ENCODE measurements at places on chromosomes 3 and 15. TPM values are rescaled to one million over a fixed set of nuclear protein-coding genes. Genes with fewer than 3 reads are reported as not detected.

LRRIQ4 gene
- total RNA-seq: not detected

DNA sequence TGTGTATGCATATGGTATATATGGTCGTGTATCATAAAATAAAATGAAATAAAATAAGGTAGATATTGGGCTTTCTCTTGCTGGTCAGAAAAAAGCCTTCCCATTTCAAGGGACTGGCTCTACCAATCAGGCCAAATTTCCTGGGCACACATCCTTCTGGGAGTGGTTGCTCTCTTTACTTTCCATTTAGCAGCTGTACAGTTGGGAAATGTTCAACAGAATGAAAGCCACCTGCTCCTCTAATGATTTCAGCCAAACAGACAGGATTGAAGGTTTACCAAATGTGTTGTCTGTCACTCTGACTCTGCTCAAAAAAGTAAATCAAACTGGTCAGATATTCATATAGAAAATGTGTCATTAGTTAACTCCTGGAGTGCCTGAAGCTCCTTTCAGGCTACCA is 380.4 kb downstream of the ROBO2 start:
- H3K4me3 ChIP-seq: no peak overlapping the region
- no peak for DNase-seq
- no peak overlapping the region for H3K27ac ChIP-seq

DNA sequence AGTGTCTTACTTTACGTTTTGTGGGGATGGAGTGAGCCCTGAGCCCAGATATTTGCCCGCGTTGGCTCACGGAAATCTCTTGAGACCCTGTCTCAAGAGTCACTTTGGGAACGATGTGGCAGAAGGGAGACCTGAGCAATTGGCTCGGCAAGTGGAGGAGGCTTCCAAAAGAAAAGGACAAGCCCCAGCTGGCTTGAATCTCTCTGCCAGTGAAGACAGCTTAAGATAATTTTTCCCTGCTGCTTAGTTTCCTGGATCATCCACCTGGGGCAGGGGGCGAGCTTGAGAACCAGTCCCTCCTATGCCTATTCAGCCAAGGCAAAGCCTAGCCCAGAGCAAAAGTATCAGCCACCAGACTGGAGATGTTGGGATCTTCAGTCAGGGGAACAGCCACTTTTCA is 708 bp downstream of the SEC22A start:
- H3K27me3 ChIP-seq: no peaks in the 10 kb centered on the region
- peaks cover 4% of the 10 kb centered on the region for H3K36me3 ChIP-seq
- peak overlapping the region; percentile 99 for H3K27ac ChIP-seq
- H3K4me3 ChIP-seq: peak overlapping the region; percentile 90
- peaks cover 12% of the 10 kb centered on the region for H3K4me1 ChIP-seq
- DNase-seq: no peak

- H3K4me1 ChIP-seq: no peaks in the 10 kb centered on the region
- H3K27ac ChIP-seq: no peak overlapping the region
- no peaks in the 10 kb centered on the region for H3K27me3 ChIP-seq
- no peak overlapping the region for H3K4me3 ChIP-seq
Observed at GRCh38 chr3:46193436-46193835, 14.7 kb downstream of the CCR1 start.

DNA sequence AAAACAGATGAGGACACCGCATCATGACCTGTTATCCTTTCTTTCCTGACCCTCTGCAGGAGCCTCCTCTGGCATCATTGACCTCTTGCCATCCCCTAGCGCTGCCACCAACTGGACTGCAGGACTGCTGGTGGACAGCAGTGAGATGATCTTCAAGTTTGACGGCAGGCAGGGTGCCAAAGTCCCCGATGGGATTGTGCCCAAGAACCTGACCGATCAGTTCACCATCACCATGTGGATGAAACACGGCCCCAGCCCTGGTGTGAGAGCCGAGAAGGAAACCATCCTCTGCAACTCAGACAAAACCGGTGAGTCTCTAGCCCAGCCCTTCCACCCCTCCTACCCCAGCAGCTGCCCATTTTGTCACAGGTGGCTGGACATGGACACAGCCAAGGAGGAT is 218.4 kb upstream of the TRIM42 start:
- H3K4me1 ChIP-seq: no peaks in the 10 kb centered on the region
- no peak overlapping the region for H3K27ac ChIP-seq
- no peak overlapping the region for H3K4me3 ChIP-seq
- no peak for DNase-seq

DNA sequence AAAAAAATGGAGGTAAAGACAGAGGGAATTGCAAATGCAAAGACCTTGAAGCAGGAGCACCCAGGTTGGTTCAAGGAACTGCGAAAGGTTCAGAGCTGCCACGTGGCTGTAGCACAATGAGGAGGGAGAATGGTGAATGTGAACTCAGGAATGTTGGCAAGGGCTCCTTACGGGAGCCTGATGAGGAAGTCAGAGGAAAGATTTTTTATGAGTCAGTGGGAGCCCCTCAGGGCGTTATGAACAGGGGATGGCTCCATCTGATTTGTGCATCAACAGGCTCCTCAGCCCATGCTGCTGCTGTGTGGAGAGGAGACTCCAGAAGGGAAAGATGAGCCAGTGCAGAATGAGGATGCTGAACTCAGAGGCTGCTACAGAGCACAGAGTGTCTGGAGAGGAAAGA is 194.4 kb downstream of the ARRDC4 start:
- H3K27me3 ChIP-seq: no peaks in the 10 kb centered on the region
- no peak for DNase-seq
- H3K4me1 ChIP-seq: peaks cover 4% of the 10 kb centered on the region
- H3K27ac ChIP-seq: no peak overlapping the region

GRCh38 chr3:150286390-150287147 is 121.5 kb upstream of the TSC22D2 start:
- no peaks in the 10 kb centered on the region for H3K27me3 ChIP-seq
- H3K27ac ChIP-seq: no peak overlapping the region
- H3K4me1 ChIP-seq: no peaks in the 10 kb centered on the region
- H3K36me3 ChIP-seq: no peaks in the 10 kb centered on the region
- peak; percentile 17 for DNase-seq
